ENCODE measurements at places on chromosomes 16 and 17.

DNA sequence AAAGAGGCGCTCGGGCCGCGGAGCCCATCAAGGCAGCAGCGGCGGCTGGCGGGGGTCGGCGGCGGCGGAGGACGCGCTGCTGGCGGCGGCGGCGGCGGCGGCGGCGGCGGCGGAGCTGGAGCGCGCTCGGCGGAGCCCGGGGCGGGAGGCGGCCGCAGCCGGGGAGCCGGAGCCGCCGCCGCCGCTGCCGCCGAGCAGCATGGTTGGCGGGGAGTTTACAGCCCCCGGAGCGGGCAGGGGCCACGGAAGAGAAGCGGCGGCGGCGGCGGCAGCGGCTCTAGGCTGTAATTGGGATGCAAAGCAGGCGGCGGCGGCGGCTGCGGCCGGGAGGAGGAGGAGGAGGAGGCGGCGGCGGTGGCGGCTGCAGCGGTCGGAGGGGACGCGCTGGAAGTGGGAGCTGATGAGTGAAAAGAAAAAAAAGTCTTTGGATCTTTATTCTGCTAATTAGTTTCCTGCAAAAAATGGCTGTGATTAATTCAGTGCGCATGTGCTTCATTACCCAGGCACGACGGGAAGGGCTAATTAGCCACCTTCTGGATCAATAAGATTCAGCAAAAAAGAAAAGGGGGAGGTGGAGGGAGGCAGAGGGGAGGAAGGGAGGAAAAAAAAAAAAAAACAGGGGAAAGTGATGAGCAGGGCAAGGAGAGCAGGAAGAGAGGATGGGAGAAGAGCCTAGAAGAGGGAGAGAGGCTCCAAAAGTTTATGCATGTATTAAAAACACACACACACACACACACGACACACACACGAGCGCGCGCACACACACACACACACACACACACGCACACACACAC, 10.9 kb upstream of the ZFHX3 start:
- no peak for DNase-seq

GRCh38 chr17:74566132-74566753, 1.1 kb downstream of the CD300H start:
- peak; percentile 48 for DNase-seq

- no peak for DNase-seq
Observed at GRCh38 chr16:11034481-11034931, 90.1 kb downstream of the CLEC16A start.

GRCh38 chr16:47136099-47136842, 7.5 kb downstream of the NETO2 start:
- peak; percentile 52 for DNase-seq

- no peak for DNase-seq
Observed at GRCh38 chr16:75304521-75305363, 53.3 kb upstream of the BCAR1 start.

- no peak for DNase-seq
Observed at GRCh38 chr17:28204751-28205150, 114.2 kb upstream of the TMEM97 start.

DNA sequence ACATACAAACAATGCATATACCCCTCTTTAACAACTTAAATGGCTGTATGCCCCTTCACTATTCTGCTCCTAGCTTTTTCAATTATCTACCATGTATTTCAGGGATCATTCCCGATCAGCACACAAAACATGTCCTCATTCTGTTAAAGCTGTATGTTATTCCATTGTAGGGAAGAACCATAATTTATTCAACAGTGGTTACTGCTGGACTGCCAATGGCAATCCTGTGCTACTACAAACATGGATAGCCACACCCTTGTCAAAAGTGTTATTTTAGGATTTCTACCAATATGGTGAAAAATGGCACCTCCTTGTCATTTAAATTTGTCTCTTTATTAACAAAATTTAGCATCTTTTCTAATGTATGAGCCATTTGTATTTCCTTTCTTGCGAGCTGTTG, 85.1 kb upstream of the BCAR1 start:
- no peak for DNase-seq

DNA sequence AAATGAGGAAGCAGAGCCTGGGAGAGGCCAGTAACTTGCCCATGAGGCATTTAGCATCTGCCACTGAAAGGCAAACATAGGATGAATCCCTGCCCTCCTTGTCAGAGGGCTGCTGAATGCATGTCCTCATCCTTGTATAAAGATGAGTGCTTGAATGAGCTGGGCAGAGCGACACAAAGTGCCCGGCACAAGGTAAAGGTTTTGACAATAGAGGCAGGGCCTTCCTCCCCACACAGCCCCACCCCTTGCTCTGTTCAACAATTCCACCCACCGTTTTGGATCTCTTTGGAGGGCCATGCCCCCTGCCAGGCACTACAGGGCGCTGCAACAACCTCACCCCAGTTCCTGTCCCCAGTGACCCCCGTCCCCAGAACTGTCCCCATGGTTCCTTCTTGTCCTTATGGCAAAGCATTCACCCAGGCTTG, 1.4 kb upstream of the KRT19 start:
- DNase-seq, result no peak

DNA sequence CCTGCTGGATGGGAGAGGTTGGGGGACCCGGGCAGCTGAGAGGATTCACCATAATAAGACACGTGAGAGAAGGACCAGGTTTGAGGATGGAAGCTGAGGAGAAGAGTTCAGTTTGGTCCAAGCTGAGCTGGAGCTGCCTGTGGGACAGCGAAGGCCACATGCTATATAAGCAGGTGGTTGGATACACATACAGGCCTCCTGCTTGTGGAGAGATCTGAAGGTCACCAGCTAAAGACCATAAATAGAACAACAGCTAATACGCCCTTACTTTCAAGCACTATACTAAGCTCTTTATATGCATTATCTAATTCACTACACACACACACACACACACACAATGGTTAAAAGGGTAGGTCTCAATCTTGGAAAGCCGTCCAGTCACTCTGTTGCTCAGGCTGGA, 32.1 kb downstream of the DUSP14 start:
- DNase-seq, result no peak

- no peak for DNase-seq
Observed at GRCh38 chr17:35312346-35312745, 61.1 kb downstream of the SLFN11 start.

DNA sequence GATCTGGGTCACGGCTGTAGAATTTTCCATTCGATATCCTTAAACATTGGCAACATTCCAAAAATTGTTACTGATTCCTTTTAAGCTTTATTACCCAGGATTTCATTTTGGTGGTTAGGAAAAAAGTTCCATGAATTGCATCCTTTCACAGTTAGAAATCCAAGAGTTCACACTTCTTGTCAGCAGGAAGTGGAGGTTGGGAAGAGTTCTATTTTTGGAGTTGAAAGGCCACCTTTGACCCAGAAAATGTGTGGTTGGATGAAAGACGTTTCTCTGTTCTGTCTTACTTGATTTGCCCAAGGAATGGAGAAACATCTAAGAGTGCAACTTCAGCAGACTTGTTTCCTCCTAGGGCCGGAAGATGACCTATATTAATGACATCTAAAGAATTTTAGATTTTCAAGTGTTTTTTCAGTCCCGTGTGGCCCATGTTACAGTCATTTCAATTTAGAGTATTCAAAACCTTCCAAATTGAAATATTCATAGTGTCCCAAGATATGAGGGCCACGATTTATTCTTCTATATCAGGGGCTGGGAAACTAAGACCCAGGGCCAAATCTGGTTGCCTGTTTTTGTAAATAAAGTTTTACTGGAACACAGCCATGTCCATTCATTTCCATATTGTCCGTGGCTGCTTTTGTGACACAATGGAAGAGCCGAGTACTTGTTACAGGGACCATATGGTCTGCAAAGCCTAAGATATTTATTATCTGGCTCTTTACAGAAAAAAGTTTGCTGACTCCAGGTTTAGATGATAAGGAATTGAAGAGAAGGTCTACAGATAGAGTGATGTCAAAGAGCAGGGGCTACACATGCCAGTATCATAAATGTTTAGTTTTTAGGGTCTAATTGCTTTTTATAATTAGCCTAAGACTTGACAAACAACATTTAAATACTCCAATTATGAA, 50.2 kb downstream of the CDK5R1 start:
- no peak for DNase-seq

DNA sequence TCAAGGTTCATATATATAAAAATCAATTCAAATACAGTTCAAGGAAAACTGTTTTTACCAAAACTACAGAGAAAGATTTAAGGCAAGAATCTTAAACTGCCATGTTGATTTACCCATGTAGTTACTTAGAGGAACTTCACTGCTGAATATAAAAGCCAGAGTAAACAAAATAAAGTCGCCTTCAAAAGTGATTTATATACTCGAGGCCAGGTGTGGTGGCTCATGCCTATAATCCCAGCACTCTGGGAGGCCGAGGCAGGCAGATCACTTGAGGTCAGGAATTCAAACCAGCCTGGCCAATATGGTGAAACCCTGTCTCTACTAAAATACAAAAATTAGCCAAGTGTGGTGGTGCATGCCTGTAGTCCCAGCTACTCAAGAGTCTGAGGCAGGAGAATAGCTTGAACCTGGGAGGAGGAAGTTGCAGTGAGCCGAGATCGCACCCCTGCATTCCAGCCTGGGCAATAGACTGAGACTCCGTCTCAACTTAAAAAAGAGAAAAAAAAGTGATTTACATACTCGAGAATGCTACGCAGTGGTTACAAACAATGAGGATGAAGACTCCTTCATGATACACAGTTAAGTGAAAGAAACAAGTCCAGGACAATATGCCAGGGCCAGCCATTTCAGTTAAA, 54.1 kb upstream of the CNEP1R1 start:
- no peak for DNase-seq
